ENCODE measurements at places on chromosomes 3 and 15.

- DNase-seq, result no peak
Observed at GRCh38 chr3:187944390-187945179, 199.3 kb upstream of the BCL6 start.

GRCh38 chr15:39869858-39870515 is 50.1 kb downstream of the GPR176 start:
- DNase-seq, result no peak

DNA sequence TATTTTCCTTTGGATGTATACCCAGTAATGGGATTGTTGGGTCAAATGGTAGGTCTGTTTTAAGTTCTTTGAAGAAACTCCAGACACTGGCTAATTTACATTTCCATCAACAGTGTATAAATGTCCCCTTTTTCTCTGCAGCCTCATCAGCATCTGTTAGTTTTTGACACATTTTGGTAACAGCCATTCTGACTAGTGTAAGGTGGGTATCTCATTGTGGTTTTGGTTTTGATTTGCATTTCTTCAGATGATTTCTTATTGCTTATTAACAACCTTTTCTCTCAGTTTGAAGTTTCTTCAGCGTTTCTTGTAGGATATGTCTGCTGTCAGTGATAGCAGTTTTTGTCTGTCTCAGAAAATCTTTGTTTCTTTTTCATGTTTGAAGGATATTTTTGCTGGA is 15.4 kb downstream of the GALK2 start:
- no peak for DNase-seq

- no peak for DNase-seq
Observed at GRCh38 chr3:129352045-129352444, 73.4 kb downstream of the HMCES start.

GRCh38 chr3:67713764-67714469 is 59.5 kb upstream of the SUCLG2 start:
- no peak for DNase-seq

All from CD4-positive, alpha-beta T cell treated with Interleukin-15 for 1 hour (primary cell).